ENCODE measurements at places on chromosomes 12 and 14.

DNA sequence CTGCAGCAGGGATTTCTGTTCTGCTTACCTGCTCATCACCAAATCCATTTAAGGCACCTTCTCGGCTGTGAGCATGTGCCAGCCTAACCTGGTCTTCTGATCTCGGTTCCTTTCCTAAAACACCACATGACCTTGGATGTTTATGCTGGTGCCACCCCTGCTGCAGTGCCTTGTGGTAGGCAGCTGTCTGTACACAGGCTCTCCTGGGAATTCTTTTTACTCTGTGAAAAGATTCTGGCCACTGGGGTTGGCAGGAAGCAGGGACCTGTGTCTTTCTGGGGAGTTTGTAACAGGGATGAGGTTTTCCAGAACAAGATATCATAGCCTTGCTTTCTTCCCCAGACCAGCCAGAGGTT is 10.4 kb upstream of the PLEKHG3 start:
- DNase-seq, result no peak

DNA sequence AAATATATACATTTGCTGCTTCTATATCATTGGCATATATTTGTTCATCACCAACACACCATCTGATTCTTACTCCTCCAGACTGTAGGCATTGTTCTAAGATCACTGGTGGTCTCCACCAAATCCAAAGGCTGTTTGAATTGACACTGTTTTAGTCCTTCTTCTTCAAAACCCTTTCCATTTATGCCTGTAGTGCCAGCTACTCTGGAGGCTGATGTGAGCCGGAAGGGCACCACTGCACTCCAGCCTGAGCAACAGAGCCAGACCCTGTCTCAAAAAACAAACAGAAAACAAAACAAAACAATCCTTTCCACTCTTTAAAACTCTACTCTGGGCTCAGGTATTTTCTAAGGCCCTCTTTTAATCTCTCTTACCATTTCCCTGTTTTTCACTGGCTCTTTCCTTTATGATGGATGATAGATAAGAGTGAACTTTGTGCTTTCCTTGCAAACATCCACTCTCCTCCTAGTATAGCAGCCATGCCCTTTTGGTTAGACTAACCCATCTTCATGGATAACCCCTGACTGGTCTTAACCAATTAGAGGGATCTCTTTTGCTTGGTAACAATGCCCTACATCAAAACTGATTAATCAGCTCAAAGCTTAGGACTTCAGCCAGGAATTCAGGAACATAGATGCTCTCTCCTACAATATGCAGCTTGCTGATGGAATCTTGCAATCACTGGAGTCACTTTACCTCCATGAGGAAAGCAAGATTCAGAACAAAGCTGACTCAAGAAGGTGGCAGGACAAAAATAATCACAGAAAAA is 24.9 kb downstream of the SPTSSA start:
- no peak for DNase-seq

GRCh38 chr12:24519759-24520158 is 429.1 kb downstream of the BCAT1 start:
- DNase-seq, result no peak

- DNase-seq, result no peak
Measured at GRCh38 chr14:69291891-69292561, 32.1 kb downstream of the GALNT16 start.

- DNase-seq, result no peak
Measured at GRCh38 chr12:72102150-72102549, 163.5 kb downstream of the TPH2 start.
